Urinary bladder (tissue), 4 donors: ENCODE measurements at places on chromosomes 1 and 21. TPM values are rescaled to one million over a fixed set of nuclear protein-coding genes. Genes with fewer than 3 reads are reported as not detected.

CYP2J2 gene
- total RNA-seq, result 14.2 TPM

CASQ1 gene
- 10.5 TPM for total RNA-seq

RCOR3 gene
- total RNA-seq, result 71.2 TPM

TNNT2 gene
- total RNA-seq, result 15.2 TPM

SH2D1B gene
- 0.37 TPM for total RNA-seq

MXRA8 gene
- 62.7 TPM for total RNA-seq

KRTAP19-1 gene
- not detected for total RNA-seq

ABCG1 gene
- 12.7 TPM for total RNA-seq

ARHGAP30 gene
- 2.9 TPM for total RNA-seq

AXDND1 gene
- 1.7 TPM for total RNA-seq

OBSCN gene
- total RNA-seq, result 29.1 TPM

CD1B gene
- total RNA-seq, result not detected

TRIM58 gene
- 3.1 TPM for total RNA-seq

ZNF593OS gene
- not detected for total RNA-seq

- DNase-seq, result no peak
Measured at GRCh38 chr1:22332795-22333499, 118.7 kb upstream of the ZBTB40 start.

DNA sequence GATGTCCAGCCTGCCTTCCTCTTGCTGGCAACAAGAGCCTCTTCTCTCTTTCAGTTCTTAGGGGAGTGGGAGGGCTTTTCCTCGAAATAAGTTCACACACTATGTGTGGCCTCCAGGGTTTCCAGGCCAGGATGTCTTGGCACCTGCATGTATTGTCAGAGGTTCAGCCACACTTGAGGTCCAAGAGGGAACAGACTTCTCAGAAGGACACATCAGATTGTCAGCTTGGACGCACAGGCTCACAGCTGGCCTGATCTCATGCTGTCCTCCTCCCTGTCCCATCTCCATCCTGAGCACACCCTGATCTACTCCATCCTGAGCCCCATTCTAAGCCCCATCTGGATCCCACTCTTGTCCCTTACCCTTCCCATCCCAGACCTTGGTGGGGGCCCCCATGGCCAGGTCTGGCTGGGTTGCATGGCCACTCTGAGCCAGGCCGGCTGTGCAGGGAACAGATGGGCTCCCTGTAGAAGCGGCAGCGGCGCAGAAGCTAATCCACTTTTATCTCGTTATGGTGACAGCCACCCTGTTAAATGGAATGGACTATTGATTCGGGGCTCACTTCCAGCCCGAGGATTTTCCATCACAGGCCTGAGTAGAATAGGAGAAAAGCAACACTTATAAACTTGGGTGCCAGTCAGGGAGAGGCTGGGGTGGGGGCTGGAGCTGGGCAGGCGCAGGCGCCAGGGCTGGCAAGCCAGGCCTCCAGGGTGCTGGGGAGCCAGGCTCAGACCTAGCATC lies 85.1 kb upstream of the CSF3R start:
- no peak for DNase-seq

DNA sequence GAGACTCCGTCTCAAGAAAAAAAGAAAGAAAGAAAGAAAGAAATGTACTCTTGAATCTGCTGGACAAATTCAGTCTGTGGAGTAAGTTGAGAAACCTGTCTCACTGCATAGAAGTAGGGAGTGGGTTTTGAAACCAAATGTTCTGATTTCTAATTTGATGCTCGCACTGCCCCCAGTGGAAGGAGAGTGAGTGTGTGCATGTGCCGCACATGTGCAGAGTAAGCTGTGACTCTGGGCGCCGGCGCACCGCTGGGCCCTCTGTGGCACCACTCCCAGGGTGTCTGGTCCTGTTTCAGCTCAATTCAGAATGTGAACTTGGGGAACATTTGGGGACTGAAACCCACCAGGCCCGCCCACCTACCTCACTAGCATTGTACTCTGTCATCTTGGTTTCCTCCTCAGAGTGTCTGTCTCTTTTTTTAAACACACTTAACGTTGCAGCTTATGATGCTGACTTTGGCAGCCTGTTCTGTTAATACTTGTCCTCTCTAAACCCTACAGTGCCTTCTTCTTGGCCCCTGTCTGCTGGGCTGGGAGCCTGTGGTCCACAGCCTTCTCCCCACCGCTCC lies 104.6 kb downstream of the CACNA1E start:
- no peak for DNase-seq

GRCh38 chr1:151047925-151048644 lies 534 bp downstream of the C1orf56 start:
- no peak for DNase-seq

GRCh38 chr1:201153474-201154388 lies 543 bp downstream of the TMEM9 start:
- no peak for DNase-seq

GRCh38 chr1:91851130-91852010 lies 34.6 kb downstream of the TGFBR3 start:
- peak; percentile 79 for DNase-seq

- no peak for DNase-seq
Measured at GRCh38 chr1:117271959-117272358, 61.2 kb upstream of the VTCN1 start.

GRCh38 chr1:117068580-117068979 lies 8.5 kb downstream of the TTF2 start:
- DNase-seq, result no peak

GRCh38 chr21:38859852-38860251 lies 54.1 kb downstream of the ETS2 start:
- no peak for DNase-seq

DNA sequence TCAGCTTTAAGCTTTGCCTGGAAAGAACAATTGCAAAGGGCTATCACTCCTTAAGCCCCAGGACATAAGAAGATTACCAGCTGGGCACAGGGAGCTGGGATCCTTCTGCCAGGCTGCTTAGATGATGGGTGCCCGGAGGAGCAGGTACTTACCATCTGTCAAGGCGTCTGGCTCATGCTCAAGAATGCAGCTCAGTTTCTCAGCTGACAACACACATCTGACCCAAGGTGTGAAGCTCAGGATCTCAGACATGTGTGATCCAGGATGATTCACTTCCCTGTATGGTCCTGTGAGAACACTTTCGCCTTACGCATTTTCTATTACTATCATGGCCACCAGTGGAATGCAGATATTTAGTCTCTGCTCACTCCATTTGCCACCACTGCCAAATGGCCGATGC lies 14.7 kb upstream of the DISC1 start:
- DNase-seq, result no peak

- DNase-seq, result no peak
Measured at GRCh38 chr1:209937996-209938959, at the start of gene SYT14. SYT14 (plus strand) TSS chr1:209938217; CDS start chr1:209938265, 48 bp downstream.

DNA sequence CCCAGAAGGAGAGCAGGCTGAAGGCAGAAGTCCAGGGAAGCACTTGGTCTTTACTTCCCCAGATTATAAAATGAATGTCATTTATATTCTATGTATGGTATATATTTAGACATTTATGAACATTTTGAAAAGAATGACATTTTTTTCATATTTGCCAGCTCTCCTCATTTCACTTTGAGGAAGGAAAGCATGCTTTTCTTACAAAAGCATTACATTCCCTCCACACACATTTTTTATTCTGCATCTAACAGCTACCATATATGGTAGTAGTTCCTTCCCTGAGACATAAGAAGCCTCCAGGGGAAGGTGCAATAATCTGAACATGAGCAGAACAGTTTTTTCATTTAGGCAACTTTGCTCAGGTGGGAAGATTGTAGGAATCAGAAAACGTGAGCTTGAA lies 94.0 kb downstream of the LRRC7 start:
- no peak for DNase-seq

GRCh38 chr1:40174788-40175187 lies 13.6 kb downstream of the RLF start:
- DNase-seq, result no peak

DNA sequence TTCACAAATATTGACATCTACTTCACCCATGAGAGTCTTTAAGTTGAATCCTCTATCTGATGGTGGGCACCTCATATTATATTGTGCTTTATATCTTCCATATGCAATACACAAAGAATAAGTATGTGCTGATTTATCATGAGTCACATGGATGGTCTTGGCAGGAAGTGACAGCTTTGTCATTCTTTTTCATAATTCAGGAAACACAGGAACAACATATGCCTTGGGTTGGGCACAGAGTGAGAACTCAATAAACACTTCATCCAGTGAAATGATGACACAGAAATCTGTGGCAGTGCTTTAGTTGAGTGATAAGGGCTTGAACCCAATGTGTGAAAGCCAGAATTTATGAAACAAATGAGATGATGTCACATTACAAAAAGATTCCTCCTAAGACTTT lies 41.2 kb downstream of the GADD45A start:
- DNase-seq, result no peak

GRCh38 chr1:47772281-47772680 lies 224.9 kb downstream of the TRABD2B start:
- DNase-seq, result no peak

DNA sequence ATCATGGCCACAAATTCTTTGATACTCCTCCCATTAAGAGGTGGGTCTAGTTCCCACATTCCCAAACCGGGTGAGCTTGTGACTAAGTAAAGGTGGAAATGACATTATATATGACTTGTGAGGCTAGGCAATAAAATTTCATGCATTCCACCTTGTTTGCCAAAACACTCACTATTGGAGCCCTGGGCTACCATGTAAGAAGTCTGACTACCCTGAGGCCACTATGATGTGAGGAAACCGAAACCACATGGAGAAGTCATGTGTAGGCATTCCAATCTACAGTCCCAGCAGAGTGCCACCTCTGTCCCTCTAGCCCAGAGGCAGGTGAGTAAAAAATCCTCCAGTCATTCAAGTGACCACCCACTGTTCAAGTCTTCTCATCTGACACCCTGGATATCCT lies 17.9 kb upstream of the SMG7 start:
- DNase-seq, result no peak

DNA sequence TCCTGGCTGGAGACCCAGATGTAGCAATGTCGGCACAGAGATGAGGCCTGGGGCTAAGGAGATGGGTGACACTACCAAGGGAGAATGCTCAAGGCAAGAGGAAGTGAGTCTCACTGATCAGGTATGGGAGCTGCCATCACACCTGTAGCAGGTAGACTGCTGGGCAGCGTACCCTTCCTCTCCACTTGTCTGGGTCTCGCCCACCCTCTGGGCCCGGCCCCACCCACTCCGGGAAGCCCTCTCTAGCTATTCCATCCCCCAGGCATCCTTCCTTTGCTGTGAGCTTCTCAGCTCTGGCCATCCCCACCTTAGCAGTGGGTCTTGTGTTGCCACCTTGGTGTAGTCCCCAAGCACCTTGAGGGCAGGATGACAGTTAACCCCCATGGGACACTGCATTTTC lies 87.7 kb upstream of the EDN2 start:
- DNase-seq, result no peak

DNA sequence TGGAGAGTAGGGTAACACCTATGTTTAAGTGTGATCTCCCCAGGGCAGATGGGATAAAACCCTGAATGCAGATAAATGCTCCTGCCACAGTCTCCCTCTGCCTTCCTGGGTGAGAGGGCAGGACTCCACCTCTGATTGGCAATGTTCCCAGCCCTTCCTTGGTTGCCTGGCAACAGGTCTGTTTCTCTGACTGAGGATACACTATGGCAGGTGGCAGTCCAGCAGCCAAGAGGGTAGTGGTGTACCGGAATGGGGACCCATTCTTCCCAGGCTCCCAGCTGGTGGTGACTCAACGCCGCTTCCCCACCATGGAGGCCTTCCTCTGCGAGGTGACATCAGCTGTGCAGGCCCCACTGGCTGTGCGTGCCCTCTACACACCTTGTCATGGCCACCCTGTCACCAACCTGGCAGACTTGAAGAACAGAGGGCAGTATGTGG lies at the start of gene DCDC2B:
Gene DCDC2B, plus strand, starts transcription at position 199 of the 438 bp plus-strand sequence. Its CDS starts 5 bp downstream, at position 204.
- peak; percentile 54 for DNase-seq

DNA sequence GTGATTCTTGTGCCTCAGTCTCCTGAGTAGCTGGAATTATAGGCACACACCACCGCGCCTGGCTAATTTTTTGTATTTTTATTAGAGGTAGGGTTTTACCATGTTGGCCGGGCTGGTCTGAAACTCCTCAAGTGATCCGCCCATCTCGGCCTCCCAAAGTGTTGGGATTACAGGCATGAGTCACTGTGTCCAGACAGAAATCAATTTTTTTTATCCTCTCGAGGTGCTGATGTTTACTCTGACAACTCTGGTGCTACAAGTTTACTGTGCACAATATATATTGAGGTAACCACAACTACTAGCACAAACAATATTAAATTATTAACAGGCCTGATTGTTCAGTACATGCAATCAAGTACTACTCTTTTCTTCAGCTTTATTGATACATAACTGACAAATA lies 39.7 kb downstream of the F13B start:
- no peak for DNase-seq

DNA sequence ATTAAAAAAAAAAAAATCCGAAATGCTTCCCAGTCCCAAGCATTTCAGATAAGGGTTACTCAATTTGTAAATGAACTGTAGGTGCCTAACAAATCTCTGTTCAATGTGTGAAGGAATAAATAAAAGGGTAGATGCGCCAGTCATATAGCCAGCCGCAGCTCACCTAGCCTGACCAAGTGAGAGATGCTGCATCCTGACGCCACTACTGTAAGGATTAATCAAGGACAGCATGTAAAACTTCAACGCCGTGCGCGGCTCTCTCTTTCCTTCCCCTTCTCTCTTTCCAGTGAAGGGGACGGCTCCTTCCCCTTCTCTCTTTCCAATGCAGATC lies 441 bp downstream of the PPT1 start:
- DNase-seq, result no peak

- no peak for DNase-seq
Measured at GRCh38 chr21:33051925-33052324, 18.0 kb upstream of the OLIG1 start.

GRCh38 chr1:114108751-114109255 lies 44.9 kb downstream of the SYT6 start:
- DNase-seq, result no peak

- DNase-seq, result no peak
Measured at GRCh38 chr1:214541693-214542092, 9.7 kb downstream of the PTPN14 start.

- no peak for DNase-seq
Measured at GRCh38 chr1:76073481-76073880, 1.1 kb upstream of the ST6GALNAC3 start.

GRCh38 chr1:109573785-109574184 lies 25.4 kb downstream of the GNAI3 start:
- DNase-seq, result no peak

DNA sequence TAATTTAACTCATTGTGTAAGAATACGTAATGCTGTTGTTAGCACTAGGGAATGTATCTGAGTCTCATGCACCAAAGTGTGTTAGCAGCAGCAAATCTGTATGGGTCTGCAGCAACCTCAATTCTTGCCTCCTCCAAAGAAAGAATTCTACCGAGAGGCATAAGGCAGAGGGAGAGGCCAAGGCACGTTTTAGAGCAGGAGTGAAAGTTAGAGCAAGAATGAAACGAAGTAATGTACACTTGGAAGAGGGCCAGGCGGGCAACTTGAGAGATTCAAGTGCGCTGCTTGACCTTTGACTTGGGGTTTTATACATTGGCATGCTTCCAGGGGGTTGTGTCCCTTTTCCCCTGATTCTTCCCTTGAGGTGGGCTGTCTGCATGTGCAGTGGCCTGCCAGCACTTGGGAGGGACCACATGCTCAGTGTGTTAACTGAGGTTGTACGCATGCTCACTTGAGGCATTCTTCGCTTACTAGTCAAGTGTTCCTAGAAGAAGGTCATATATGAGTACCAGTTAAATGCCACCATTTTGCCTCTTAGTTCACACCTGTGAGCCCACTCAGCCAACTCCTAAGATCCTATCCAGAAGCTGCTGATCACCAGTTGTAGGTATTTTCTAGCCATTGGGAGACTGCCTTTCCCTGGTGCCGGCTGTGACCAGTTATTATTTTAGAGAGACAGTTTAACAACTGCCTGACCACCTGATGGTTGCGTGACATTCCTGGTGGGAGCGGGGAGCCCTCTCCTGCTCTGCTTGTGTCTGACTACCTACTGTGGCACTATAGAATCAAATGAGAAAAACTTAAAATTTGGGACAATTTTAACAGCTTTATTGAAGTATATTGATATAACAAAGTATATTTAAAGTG lies 2.7 kb upstream of the CNN3 start:
- no peak for DNase-seq
